ENCODE measurements at places on chromosomes 6 and 20. TPM values are rescaled to one million over a fixed set of nuclear protein-coding genes. Genes with fewer than 3 reads are reported as not detected.

- H3K27ac ChIP-seq: no peak overlapping the region
- peaks cover 1% of the 10 kb centered on the region for H3K4me1 ChIP-seq
- DNase-seq: no peak
- H3K4me3 ChIP-seq: no peak overlapping the region
- H3K36me3 ChIP-seq: no peaks in the 10 kb centered on the region
- H3K27me3 ChIP-seq: no peaks in the 10 kb centered on the region
These were observed 907.5 kb downstream of the C6orf118 start for GRCh38 chr6:164401871-164402270.

The HMGCLL1 gene
- total RNA-seq: not detected

GRCh38 chr20:1625083-1625690 lies 5.4 kb upstream of the SIRPB1 start:
- peaks cover 58% of the 10 kb centered on the region for H3K4me1 ChIP-seq
- peaks cover 48% of the 10 kb centered on the region for H3K36me3 ChIP-seq
- H3K4me3 ChIP-seq: no peak overlapping the region
- peak overlapping the region; percentile 7 for H3K27ac ChIP-seq

The GNAS-AS1 gene
- total RNA-seq: 1.0 TPM

DNA sequence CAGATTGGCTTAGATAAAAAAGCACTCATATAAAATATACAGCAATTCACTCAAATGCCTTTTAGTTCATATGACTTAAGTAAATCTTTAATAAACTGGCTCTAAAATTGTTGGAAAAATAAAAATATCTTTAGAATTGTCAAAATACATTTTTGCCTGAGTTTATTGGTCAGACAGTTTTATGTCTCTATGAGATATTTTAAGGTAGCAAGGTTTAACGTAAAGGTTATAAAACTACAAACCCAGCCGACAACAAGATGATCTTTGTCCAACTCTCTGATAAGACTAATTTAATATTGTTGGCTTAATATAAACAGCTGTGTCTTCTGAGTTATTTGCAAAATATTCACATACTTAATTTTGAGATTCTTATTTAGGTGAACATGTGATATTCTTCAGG lies 39.5 kb downstream of the RNASET2 start:
- no peaks in the 10 kb centered on the region for H3K36me3 ChIP-seq
- H3K4me1 ChIP-seq: no peaks in the 10 kb centered on the region
- no peak for DNase-seq
- no peak overlapping the region for H3K27ac ChIP-seq

DNA sequence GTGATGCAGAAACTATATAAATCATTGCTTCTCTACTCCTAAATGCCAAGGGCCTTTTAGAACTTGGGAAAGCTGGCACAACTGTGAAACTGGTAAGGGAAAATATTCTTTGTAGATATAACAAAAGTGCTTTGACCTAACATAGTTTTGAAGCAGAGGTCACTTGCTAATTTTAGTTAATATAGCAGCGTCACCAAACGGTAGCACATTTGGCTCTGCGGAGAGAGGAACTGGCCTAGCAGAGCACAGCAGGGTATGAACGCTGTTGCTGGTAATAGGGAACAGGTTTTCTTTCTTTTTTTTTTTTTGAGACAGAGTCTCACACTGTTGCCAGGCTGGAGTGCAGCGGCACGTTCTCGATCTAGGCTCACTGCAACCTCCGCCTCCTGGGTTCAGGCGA lies 67.4 kb downstream of the ECT2L start:
- H3K27me3 ChIP-seq: peaks cover 2% of the 10 kb centered on the region
- no peak for DNase-seq
- no peak overlapping the region for H3K4me3 ChIP-seq
- no peaks in the 10 kb centered on the region for H3K36me3 ChIP-seq
- H3K27ac ChIP-seq: no peak overlapping the region

DNA sequence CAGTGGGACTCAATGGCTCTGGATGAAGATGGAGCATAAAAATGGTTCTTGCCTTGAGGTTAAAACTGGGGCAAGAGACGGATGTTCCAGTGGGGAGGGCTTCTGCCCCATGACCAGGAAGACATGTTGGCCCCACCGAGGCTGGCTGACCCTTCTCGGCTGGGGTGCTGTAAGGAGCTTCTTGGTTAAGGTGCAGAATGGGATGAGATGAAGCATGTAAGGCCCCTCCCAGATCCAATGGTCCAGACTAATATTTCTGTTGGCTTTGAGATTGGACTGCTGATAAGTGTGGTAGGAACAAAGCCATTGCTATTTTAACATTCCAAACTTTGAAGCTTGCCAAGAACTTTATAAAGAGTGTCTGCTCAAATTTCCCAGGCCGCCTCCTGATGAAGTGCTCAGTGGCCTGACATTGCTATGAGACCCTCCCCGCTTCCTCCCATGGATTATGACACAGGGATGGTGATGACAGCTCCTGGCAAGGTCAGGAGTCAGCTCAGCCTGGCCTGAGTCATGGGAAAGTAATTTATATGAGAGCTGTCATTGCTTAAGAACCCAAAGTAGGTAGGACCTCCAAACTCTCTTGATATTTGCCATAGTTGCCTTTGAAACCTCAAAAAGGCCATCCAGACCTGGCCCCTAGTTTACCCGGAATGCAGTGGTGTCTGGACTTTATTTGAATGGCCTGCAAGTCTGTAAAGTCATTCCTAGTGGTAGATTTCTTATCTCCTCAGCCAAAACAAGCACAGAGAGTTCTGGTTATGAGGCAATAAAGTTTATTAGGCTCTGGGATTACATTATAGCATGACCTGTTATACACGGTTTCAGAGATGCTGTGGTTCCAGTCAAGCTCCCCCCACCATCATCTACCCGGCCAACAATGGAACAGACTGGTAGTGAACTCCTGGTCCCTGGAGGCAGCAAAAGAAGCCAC lies 55.2 kb downstream of the TGM2 start:
- no peak overlapping the region for H3K4me3 ChIP-seq
- peaks cover 12% of the 10 kb centered on the region for H3K4me1 ChIP-seq
- DNase-seq: no peak
- H3K27me3 ChIP-seq: peaks cover 4% of the 10 kb centered on the region
- no peak overlapping the region for H3K27ac ChIP-seq
- no peaks in the 10 kb centered on the region for H3K36me3 ChIP-seq

The MLIP gene
- total RNA-seq: not detected

DNA sequence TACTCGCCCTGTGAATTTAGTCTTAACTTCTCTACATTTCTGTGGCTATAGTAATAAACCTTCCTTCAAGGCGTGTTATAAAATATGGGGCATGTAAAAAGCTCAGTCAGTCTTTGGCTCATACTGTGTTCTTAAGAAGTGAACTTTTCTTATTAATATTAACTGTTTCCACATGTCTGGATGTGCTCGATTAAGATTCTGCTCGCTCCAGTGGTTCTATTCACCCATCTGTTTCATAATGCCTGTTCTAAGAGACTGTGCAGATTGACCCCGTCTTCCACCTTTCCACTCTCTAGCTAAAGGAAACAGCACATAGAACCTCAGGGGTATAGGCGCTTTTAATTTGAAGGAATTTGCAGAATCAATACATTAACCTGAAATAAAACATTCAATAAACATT lies 99.9 kb downstream of the L3MBTL3 start:
- peaks cover 4% of the 10 kb centered on the region for H3K4me1 ChIP-seq
- H3K4me3 ChIP-seq: no peak overlapping the region
- no peaks in the 10 kb centered on the region for H3K27me3 ChIP-seq
- H3K27ac ChIP-seq: no peak overlapping the region
- no peak for DNase-seq
- peaks cover 49% of the 10 kb centered on the region for H3K36me3 ChIP-seq

GRCh38 chr6:148747145-148747470 lies 278 bp downstream of the UST start:
- H3K4me1 ChIP-seq: peaks cover 18% of the 10 kb centered on the region
- peak; percentile 57 for DNase-seq
- H3K4me3 ChIP-seq: peak overlapping the region; percentile 66
- H3K27ac ChIP-seq: no peak overlapping the region
- peaks cover 69% of the 10 kb centered on the region for H3K27me3 ChIP-seq
- H3K36me3 ChIP-seq: no peaks in the 10 kb centered on the region

- no peak overlapping the region for H3K27ac ChIP-seq
- H3K4me1 ChIP-seq: no peaks in the 10 kb centered on the region
- DNase-seq: no peak
- no peak overlapping the region for H3K4me3 ChIP-seq
These were observed 101.1 kb upstream of the PLCB4 start for GRCh38 chr20:8967641-8968245.

- H3K4me1 ChIP-seq: peaks cover 4% of the 10 kb centered on the region
- peaks cover 14% of the 10 kb centered on the region for H3K27me3 ChIP-seq
- no peak overlapping the region for H3K4me3 ChIP-seq
- DNase-seq: no peak
These were observed 63.1 kb downstream of the NRN1 start for GRCh38 chr6:5943591-5943990.

DNA sequence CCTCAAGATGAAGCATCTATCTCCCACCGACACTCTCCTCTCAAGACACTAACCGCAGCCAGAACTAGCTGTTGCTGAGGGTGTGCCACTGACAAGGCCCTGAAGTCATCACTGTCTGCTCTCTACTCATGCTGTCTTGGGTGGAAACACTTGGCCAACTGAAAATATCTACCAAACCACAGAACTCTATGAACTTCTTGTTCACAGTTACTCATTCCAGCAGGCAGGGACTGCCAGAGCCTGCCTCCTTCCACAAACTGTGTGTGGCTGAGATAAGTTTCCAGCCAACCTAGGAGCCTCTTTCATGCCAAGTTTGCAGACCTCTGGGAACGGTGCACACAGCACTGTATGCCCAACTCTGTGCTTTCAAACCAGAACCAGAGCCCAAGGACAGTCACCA lies 45.5 kb upstream of the NXT1 start:
- H3K4me1 ChIP-seq: no peaks in the 10 kb centered on the region
- no peak overlapping the region for H3K4me3 ChIP-seq
- H3K36me3 ChIP-seq: no peaks in the 10 kb centered on the region

The PARD6B gene
- 6.8 TPM for total RNA-seq

The C4A gene
- total RNA-seq: 3.4 TPM

DNA sequence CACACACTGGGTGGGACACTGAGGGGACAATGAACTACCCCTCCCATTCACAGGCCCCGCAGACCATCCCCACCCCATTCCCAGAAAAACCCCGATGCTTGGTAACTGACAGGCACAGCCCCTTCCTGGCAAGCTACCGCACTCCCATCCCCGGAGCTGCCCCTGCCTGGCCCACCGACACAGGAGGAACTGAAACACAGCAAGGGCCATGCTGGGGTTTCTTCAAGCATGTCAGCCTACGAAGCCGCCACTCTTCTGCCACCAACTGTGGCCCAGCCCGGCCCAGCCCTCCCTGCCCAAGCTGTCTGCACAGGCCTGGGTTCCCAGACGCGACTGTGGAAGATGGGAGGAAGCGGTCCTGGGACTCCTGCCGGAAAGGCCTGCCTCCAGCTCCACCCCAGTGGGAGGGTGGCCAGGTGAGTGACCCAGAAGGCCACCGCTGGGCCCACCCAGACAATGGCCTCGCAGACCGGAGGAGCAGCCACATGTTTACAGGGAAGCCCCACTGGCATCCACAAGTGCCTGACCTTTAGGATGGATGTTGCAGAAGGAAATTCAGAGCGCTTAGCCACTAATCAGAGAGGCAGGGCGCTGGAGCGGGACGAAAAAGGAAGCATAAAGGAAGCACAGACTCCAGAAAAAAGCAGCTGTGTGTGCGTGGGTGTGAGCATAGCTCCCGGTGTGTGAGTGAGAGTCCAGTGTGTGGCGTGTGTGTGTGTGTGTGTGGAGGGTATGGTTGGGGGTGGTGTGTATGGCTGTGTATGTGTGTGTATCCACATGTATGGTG lies 91.6 kb downstream of the PRND start:
- peak overlapping the region; percentile 95 for H3K4me3 ChIP-seq
- H3K36me3 ChIP-seq: peaks cover 32% of the 10 kb centered on the region
- H3K4me1 ChIP-seq: peaks cover 66% of the 10 kb centered on the region
- DNase-seq: peak; percentile 40

GRCh38 chr6:148296771-148297170 lies 45.9 kb upstream of the SASH1 start:
- H3K27ac ChIP-seq: no peak overlapping the region
- no peaks in the 10 kb centered on the region for H3K27me3 ChIP-seq
- H3K4me1 ChIP-seq: no peaks in the 10 kb centered on the region
- DNase-seq: no peak

- peaks cover 17% of the 10 kb centered on the region for H3K27me3 ChIP-seq
- DNase-seq: no peak
- no peak overlapping the region for H3K4me3 ChIP-seq
- H3K4me1 ChIP-seq: no peaks in the 10 kb centered on the region
These were observed 109.4 kb upstream of the ARMC2 start for GRCh38 chr6:108738684-108739416.

The ABHD16B gene
- total RNA-seq: not detected

DNA sequence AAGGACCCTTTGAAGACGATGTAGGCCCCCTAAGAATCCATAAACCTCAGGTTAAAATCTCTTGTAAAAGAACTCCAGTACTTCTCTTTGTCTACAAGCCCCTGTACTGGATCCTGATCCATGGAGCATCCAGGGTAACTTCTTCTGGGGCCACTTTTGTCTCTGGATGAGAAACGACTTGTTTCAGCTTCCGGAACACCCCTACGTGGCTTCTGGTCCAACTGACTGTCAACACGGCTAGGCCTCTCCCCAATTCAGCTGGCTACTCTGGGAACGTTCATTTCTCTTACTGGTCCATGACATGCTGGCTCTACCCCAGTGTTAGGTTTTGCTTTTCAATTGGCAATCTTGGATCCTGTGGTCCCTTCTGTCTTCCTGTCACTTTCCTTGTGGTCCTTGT lies 198.0 kb downstream of the BACH2 start:
- H3K4me3 ChIP-seq: peak overlapping the region; percentile 20
- H3K27me3 ChIP-seq: no peaks in the 10 kb centered on the region
- H3K27ac ChIP-seq: peak overlapping the region; percentile 75
- peaks cover 34% of the 10 kb centered on the region for H3K36me3 ChIP-seq

DNA sequence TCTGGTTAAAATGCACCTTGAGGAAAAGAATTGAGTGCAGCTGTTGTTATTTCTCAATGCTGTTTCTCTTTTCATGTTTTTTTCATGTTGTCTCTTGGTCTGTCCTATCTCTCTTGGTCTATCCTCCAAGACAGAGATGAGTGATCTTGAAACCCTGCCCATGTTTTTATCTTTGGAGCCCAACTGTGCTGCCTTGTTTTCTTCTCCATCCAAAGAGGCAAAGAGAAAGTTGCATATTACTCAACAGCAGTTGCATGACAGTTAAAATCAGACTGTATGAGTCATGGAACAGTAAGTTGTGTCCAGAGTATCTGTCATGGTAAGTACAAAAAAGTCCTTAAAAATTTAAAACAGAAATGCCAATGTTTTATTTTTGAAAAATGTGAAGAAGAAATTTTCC lies 26.2 kb downstream of the BCAS1 start:
- DNase-seq: no peak
- H3K4me1 ChIP-seq: peaks cover 10% of the 10 kb centered on the region
- H3K4me3 ChIP-seq: no peak overlapping the region
- peaks cover 2% of the 10 kb centered on the region for H3K36me3 ChIP-seq
- no peaks in the 10 kb centered on the region for H3K27me3 ChIP-seq

DNA sequence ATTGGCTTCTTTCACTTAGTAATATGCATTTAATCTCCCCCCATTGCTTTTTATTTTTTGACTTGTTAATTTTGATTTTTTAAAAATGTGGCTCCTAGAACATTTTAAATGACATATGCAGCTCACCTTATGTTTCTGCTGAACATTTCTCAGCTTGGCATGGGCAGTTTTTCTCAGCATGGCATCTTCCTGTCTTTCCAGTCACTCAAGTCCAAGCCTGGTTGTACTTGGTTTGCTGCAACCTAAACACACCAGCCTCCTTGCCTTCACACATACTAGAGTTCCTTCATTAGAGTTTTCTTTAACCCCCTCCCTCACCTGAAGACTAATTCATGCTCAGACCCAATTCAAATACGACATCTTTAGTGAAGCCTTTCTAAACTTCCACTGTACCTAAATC lies 86.4 kb downstream of the ZHX3 start:
- no peak overlapping the region for H3K27ac ChIP-seq
- H3K27me3 ChIP-seq: no peaks in the 10 kb centered on the region
- H3K4me1 ChIP-seq: peaks cover 30% of the 10 kb centered on the region
- no peak overlapping the region for H3K4me3 ChIP-seq
